B cell (primary cell): ENCODE measurements at places on chromosomes 7 and 10.
A peak's percentile ranks its signal among the peaks of the same experiment; 100 is the strongest.

- no peak for DNase-seq
Observed at GRCh38 chr7:71019706-71020105, 112.2 kb upstream of the GALNT17 start.

GRCh38 chr7:44286182-44286617 lies 39.2 kb downstream of the CAMK2B start:
- DNase-seq, result no peak

DNA sequence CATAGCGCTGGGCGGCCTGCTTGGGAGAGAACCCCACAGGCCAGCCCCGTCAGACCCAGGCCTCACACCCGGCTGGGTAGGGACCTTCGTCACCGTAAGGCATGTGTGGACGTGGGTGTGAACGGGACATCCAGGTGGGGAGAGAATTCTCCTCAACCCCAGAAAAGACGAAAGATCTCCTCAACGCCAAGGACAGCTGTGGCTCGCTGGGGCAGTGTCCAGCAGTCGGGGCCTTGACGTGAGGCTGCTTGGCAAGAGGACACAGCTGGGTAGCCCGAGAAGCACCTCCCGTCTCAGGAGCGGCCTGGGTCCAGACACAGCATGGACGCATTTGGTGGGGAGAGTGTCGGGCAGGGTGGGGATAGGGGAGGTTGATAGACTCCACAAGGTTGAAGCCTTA lies 1.2 kb upstream of the SLIT1 start:
- DNase-seq, result no peak

- DNase-seq, result no peak
Observed at GRCh38 chr7:31724696-31725095, 37.7 kb downstream of the PPP1R17 start.

- no peak for DNase-seq
Observed at GRCh38 chr7:36949711-36950600, 225.7 kb upstream of the AOAH start.

- no peak for DNase-seq
Observed at GRCh38 chr7:10106609-10107008, 867.1 kb upstream of the PHF14 start.

DNA sequence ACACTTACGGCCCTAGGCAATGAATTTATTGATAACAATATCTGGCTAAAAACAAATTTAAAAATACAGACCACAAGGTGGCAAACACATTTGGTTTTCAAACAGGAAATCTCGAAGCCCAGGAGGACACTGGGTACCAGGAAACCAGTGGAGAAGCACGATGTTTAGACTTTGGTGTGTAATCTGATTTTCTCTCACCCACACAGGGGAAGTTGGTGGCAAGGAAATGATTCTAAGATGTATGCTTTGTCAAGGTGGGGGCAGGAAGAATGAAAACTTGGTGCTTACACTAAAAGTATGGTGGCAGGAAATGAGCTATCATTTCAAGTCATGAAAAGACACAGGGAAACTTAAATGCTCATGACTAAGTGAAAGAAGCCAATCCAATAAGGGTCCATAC lies 113.2 kb upstream of the ANKRD1 start:
- DNase-seq, result no peak

GRCh38 chr7:6546498-6547251 lies 4.6 kb downstream of the GRID2IP start:
- no peak for DNase-seq

DNA sequence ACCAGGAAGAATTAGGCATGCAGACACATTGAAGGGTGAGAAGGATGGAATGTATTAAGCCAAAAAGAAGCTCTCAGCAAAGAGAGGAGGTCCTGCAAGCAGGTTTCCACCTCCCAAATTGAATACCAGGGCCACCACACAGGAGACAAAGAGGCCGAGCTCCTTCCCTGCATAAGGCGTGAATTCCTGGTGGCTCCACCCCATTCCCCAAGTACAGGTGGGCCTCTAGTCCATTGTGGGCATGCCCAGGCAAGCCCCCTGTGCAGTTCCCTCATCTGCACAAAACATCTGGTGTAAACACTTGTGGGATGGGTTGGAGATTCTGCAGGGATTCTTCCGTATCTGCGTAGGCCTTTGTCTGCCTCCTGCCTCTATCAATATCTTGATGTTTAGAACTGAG lies 817.5 kb downstream of the NRG3 start:
- DNase-seq, result no peak

DNA sequence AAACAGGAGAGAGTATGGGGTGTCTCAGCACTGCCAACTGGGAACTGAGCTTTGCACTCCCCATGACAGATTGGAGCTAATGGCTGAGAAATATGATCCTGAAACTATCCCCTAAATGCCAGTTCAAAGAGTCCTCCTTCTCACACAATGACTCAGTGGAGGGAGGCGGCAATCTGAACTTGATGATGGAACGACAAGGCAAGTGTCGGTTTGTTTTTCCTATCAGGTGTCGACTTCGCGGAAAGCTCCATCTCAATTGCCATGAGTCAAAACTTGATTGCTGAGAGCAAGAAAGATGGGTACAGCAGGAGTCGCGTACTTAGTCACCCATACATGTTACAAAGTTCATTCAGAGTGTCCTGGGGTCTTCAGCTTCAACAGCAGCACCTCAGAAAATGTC lies 52.5 kb downstream of the NPY start:
- DNase-seq, result no peak

DNA sequence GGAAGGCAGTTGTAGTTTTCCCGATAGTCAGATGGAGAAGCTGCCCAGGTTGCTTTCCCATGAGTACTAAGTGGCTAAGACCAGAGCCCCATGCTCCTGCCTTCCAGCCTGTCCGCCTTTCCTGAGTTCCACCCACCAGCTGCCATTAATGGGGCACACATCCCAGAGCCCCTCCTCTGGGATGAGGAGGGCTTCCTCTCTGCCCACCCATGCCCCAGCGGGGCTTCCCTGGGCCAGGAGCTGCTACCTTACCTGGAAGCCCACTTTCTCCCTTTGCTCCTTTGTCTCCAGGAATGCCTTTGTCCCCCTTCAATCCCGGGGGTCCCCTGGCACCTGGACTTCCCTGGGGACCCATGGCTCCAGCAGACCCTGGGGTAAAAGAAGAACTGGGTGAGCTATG lies 7.8 kb downstream of the SFTPD start:
- no peak for DNase-seq

DNA sequence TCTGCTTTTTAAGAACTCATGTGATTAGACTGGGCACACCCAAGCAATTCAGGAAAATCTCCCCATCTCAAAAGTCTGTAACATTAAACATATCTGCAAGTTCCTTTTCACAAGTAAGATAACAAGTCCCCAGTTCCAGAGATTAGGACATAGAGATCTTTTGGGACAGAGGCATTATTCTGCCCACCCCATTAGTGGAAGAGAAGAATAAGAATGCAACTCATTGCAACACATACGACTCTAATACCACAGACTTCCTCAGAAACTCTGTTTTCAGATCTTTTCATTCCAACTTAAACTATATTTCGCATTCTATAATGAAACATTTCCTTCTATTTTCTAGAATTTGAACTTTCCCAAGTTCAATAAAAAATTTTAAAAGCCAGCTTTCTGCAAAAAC lies 137.7 kb downstream of the SEMA3C start:
- no peak for DNase-seq

DNA sequence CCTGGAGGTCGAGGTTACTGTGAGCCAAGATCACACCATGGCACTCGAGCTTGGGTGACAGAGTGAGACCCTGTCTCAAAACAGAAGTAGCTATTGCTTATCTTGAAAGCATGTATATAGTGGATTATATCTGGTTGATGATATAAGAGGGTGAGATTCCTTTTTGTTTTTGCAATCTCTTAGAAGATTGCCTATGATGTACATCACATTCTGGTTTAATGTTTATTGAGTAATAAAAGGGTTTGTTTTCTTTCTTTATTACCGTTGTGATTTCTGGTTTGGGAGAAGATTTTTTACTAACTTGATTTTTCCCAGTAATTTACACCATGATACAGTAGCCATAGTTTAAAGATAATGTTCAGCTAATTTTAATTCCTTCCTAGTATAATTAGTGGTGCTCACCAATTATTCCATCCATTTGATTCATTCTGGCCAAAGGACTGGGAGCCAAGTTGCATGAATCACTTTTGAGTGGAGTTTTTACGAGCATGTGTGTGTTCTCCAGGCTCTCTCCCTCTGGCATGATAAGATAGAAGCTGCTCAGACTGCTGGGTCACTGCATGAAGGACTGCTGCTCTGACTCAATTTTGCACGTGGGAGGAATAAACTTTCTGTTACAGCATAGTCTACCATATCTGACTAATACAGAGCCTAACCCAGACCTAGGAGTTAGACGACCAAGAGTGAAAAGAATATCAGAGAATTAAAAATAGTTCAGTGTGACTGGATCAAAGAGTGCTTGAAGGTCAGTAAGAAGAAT lies 13.5 kb upstream of the TSPAN13 start:
- DNase-seq, result no peak

DNA sequence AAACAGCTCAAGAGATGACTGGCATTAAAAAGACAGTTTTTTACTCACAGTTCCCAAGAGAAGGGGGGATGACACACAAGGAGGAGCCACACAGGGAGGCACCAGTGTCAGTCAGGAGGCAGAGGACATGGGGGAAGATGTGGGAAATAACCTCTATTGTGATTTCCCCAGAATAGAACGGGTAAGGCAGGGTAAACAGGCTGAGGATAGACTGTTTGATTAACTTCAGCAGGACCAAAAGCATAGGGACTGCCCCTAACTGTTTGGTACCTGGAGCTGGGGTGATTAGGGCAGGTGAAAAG lies 60.7 kb downstream of the RAPGEF5 start:
- no peak for DNase-seq

- DNase-seq, result no peak
Observed at GRCh38 chr7:5694221-5694754, 87.2 kb downstream of the RNF216 start.

- DNase-seq, result no peak
Observed at GRCh38 chr7:28330384-28331070, 81.8 kb upstream of the CREB5 start.

DNA sequence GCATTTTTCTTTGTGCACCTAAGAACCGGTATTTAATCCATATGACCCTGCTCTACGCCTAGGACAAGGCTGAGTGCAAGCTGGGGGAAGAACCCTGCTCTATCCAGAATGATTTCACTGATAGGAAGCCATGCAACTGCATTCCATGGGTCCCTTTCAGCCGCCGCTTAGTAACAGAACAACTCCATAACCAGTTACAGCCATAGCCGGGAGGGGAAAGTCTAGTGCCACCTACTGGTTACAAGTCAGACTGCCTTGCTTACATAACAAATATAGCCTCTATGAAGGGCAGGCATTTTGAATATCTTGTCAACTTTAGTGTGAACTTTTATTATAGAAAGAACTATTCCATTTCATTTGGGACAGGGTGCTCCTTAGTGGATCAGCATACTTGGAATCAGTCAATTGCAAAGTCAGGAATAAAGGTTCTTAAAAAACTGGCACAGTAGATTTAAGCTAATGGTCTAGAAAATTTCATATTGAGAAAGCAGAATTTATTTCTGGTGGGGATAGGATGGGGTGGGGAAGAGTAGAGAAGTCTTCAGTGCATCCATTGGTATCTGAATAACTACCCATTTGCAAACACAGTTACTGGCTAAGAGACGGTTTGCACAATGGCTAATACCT lies 521.7 kb downstream of the ADRA2A start:
- DNase-seq, result peak; percentile 55

DNA sequence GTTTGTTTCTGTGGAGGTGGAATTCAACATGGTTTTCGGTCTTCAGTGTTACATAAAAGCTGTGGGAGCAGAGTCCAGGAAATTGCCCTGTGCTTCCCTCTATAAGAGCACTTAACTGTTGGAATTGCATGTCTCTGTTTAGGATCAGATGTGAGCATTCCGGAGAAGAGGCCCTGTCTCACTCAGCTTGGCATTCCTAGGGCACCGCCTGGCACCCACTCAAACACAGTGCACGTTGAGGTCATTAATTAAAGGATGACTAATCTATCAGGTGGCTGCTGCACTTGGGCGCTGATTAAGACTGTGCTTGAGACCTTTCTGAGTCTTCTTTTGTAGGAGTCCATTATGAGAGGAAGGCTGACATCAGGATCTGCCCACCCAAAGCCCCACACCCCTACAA lies 82.8 kb upstream of the VIPR2 start:
- no peak for DNase-seq
